ENCODE measurements at places on chromosomes 4 and X. TPM values are rescaled to one million over a fixed set of nuclear protein-coding genes. Genes with fewer than 3 reads are reported as not detected.
A peak's percentile ranks its signal among the peaks of the same experiment; 100 is the strongest.

DNA sequence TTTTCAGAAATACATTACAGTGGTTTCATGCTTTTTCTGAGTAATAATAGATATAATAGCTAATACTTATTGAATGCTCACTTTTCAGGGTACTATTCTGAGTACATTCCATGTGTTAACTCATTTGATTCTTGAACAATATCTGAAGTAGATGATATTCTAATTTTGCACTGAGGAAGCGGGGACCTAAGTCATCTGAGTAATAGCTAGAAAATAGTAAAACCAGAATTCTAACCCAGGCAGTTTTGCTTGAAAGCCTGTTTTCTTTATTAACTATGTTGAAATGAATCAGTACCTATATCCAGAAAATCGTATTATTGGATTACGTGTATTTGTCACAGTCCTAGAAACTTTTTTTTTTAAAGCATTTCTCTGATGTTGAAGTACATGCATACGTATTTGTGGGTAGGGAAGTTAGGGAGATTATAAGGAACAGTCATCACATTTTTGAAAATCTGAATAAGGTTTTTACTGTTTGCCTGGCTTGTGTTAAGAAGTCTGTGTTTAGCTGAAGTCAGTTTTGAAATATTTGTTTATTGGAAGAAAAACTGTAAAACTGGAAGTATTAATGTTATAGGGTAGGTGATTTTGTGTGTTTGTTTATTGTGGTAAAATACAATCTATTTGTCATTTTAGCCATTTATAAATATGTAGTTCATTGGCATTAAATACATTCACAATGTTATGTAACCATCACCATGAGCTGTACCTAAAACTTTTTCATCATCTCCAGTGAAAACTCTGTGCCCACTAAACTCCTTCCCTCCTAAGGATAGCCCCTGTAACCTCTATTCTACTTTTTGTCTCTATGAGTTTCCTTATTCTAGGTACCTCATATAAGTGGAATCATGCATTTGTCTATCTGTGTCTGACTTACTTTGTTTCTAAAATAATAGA lies 55.3 kb downstream of the FIP1L1 start:
- no peak for DNase-seq
- H3K27ac ChIP-seq = no peak overlapping the region
- no peak overlapping the region for H3K4me3 ChIP-seq
- H3K4me1 ChIP-seq = no peaks in the 10 kb centered on the region
- H3K27me3 ChIP-seq = no peaks in the 10 kb centered on the region

The BMX gene
- total RNA-seq = not detected

DNA sequence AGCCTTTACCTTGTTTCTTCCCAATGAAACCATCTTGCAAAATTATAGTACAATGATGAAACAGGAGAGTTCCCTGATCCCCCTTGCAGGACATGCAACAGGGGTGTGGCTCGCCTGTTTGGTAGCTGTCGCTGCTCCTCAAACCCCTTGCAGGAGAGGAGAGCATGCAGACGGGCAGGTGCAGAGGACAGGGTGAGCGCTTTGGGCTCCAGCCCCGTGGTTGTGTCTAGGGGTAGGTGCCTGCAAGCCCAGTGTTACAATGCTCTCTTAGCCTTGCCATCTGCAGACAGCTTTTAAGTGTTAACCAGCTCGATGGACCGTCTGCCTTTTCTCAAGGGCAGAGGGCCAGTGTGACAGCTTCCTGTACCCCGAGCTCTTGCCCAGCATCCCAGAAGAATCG lies 102.0 kb downstream of the TAB3 start:
- no peaks in the 10 kb centered on the region for H3K4me1 ChIP-seq
- no peaks in the 10 kb centered on the region for H3K36me3 ChIP-seq
- peaks cover 43% of the 10 kb centered on the region for H3K27me3 ChIP-seq
- DNase-seq = no peak
- no peak overlapping the region for H3K27ac ChIP-seq

GRCh38 chrX:1629244-1629643 lies 14.4 kb downstream of the ASMT start:
- no peak overlapping the region for H3K27ac ChIP-seq
- DNase-seq = no peak
- peaks cover 22% of the 10 kb centered on the region for H3K27me3 ChIP-seq
- H3K4me1 ChIP-seq = no peaks in the 10 kb centered on the region
- H3K36me3 ChIP-seq = peaks cover 4% of the 10 kb centered on the region
- no peak overlapping the region for H3K4me3 ChIP-seq

The POU4F2 gene
- total RNA-seq = not detected

DNA sequence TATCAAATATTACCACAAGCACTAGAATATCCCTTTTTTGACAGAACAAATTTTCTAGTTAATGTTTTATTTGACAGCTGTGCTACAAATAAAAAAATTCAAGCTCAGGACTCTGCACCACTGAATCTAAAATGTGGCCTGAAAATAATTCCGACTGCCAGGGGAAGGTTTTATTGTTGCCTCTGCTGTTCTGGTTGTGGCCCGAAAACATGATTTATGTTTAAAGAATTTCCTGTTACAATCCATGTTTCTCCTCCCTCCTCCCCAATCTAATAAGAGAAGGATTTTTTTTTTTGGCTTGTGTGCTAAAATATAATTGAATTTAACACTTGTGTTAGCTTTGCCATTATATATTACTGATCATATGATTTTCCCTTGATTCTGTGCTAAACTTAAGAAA lies 227.8 kb downstream of the DCLK2 start:
- no peaks in the 10 kb centered on the region for H3K4me1 ChIP-seq
- H3K27ac ChIP-seq = no peak overlapping the region
- no peaks in the 10 kb centered on the region for H3K27me3 ChIP-seq

GRCh38 chr4:17332478-17332877 lies 179.4 kb downstream of the QDPR start:
- no peak overlapping the region for H3K4me3 ChIP-seq
- H3K36me3 ChIP-seq = peaks cover 5% of the 10 kb centered on the region
- no peak overlapping the region for H3K27ac ChIP-seq

The CFAP299 gene
- total RNA-seq = not detected

- no peak overlapping the region for H3K4me3 ChIP-seq
- no peak overlapping the region for H3K27ac ChIP-seq
- H3K27me3 ChIP-seq = no peaks in the 10 kb centered on the region
- H3K36me3 ChIP-seq = no peaks in the 10 kb centered on the region
- DNase-seq = no peak
Measured at GRCh38 chr4:90113881-90114457, 13.2 kb upstream of the CCSER1 start.

- no peaks in the 10 kb centered on the region for H3K27me3 ChIP-seq
- no peak overlapping the region for H3K27ac ChIP-seq
- no peaks in the 10 kb centered on the region for H3K36me3 ChIP-seq
- no peak for DNase-seq
- no peak overlapping the region for H3K4me3 ChIP-seq
Measured at GRCh38 chrX:148389629-148390028, 110.8 kb upstream of the AFF2 start.

GRCh38 chrX:31658360-31658759 lies 586.5 kb upstream of the FTHL17 start:
- H3K36me3 ChIP-seq = no peaks in the 10 kb centered on the region
- no peak for DNase-seq
- H3K27ac ChIP-seq = no peak overlapping the region
- H3K4me3 ChIP-seq = no peak overlapping the region
- H3K4me1 ChIP-seq = peaks cover 7% of the 10 kb centered on the region
- no peaks in the 10 kb centered on the region for H3K27me3 ChIP-seq

GRCh38 chr4:54961357-54961975 lies 163.9 kb downstream of the KDR start:
- no peak overlapping the region for H3K4me3 ChIP-seq
- H3K27me3 ChIP-seq = peaks cover 11% of the 10 kb centered on the region
- no peaks in the 10 kb centered on the region for H3K4me1 ChIP-seq
- DNase-seq = peak; percentile 12
- H3K27ac ChIP-seq = no peak overlapping the region

The RRAGB gene
- total RNA-seq = 16.5 TPM

- DNase-seq = no peak
- H3K27me3 ChIP-seq = no peaks in the 10 kb centered on the region
- H3K27ac ChIP-seq = no peak overlapping the region
- no peak overlapping the region for H3K4me3 ChIP-seq
- no peaks in the 10 kb centered on the region for H3K36me3 ChIP-seq
Measured at GRCh38 chrX:31323658-31324057, 251.8 kb upstream of the FTHL17 start.

- H3K4me3 ChIP-seq = no peak overlapping the region
- peaks cover 21% of the 10 kb centered on the region for H3K36me3 ChIP-seq
- H3K27me3 ChIP-seq = no peaks in the 10 kb centered on the region
- H3K27ac ChIP-seq = no peak overlapping the region
- H3K4me1 ChIP-seq = no peaks in the 10 kb centered on the region
- DNase-seq = no peak
Measured at GRCh38 chrX:47172549-47172948, 21.1 kb upstream of the UBA1 start.

The GRIA2 gene
- not detected for total RNA-seq

The MUC7 gene
- total RNA-seq = not detected

DNA sequence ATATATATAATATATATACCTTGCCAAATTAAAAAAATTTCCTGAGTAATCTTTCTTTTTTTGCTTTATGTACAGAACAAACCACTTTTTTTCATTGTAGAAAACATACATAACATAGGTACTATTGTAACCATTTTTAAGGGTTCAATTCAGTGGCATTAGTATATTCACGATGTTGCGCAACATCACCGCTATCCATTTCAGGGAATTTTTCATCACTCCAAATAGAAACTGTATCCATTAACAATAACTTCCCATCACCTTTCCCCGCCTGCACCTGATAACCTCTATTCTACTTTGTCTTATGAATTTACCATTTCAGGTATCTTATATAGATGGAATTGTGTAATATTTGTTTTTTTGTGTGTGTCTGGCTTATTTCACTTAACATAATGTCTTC lies 124.7 kb downstream of the MGST2 start:
- no peak for DNase-seq
- no peak overlapping the region for H3K27ac ChIP-seq
- H3K4me3 ChIP-seq = no peak overlapping the region
- no peaks in the 10 kb centered on the region for H3K27me3 ChIP-seq

DNA sequence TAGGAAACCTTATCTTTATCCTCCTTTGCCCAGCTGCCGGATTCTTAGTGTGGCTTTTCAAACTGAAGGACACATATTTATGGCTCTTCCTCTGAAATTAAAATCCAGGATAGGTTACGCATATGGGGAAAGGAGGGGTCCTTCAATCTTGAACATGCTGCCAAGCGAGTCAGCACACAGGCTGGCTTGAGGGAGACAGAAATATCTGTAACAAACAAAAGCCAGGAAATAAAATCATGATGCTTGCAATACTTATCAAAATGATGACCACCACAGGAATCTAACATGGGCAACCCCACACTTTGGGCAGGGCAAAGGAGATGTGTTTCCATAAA lies 196.4 kb upstream of the LDB2 start:
- no peaks in the 10 kb centered on the region for H3K36me3 ChIP-seq
- no peak overlapping the region for H3K4me3 ChIP-seq
- H3K27ac ChIP-seq = no peak overlapping the region
- peaks cover 45% of the 10 kb centered on the region for H3K27me3 ChIP-seq
- no peak for DNase-seq

DNA sequence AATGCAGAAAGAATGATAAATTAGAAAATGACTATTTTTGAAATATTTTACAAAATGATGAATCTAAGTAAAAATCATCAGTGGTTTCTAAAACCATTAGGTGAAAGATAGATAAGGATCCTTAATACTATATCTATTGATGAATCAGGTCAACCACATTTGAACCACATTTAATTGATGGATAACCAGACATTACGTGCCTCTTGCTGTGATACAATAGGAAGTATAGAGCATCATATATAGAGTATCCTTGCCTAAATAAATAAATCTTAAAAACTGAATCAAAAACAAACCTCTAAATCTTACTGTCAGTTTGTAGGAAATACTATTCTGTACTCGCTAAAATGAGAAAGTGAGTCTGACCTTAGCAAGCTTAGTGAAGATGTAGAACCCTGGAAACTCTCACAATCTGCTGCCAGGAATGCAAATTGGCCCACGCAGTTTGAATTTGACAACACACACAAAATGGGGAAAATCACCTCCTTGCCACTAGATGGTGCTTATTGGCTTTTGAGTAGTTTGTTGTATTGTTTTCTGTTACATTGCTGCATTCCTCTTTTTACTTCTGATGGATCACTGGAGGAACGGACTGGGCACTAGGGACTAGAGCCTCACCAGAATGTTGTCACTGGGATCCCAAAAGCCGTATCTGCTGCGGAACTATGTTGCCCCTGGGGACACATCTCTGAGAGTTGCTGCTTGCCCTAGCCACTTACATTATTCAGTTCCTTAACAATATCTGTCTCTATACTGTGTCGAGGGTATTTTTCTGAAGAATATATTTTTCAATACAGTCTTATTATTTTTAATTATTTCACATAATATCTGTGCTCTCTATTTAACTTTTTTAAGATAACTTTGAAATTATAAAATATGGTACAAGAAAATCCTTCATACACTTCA lies 25.4 kb upstream of the SLAIN2 start:
- no peaks in the 10 kb centered on the region for H3K36me3 ChIP-seq
- peak; percentile 11 for DNase-seq
- H3K4me1 ChIP-seq = peaks cover 9% of the 10 kb centered on the region
- H3K27me3 ChIP-seq = no peaks in the 10 kb centered on the region
- H3K27ac ChIP-seq = no peak overlapping the region
- H3K4me3 ChIP-seq = no peak overlapping the region

The TRIML2 gene
- total RNA-seq = not detected

The TFDP3 gene
- total RNA-seq = not detected

- no peaks in the 10 kb centered on the region for H3K36me3 ChIP-seq
- H3K27ac ChIP-seq = no peak overlapping the region
- H3K27me3 ChIP-seq = no peaks in the 10 kb centered on the region
- no peak for DNase-seq
- H3K4me3 ChIP-seq = no peak overlapping the region
- no peaks in the 10 kb centered on the region for H3K4me1 ChIP-seq
Measured at GRCh38 chrX:46882266-46882665, 30.0 kb upstream of the JADE3 start.

DNA sequence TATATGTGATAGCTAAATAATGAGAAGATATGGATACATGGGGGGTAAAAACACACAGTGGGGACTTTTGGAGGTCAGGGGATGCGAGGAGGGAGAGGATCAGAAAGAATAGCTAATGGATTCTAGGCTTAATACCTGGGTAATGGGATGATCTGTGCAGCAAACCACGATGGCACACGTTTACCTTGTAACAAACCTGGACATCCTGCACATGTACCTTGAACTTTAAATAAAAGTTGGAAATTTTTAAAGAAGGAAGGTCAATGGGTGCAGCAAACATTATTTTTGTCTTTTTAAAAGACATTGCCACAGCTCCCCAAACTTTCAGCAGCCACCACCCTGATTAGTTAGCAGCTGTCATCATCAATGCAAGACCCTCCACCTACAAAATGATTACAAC lies 29.7 kb upstream of the UGT2B15 start:
- H3K27me3 ChIP-seq = no peaks in the 10 kb centered on the region
- no peak overlapping the region for H3K27ac ChIP-seq
- H3K4me3 ChIP-seq = no peak overlapping the region

GRCh38 chrX:41289095-41289494 lies 44.9 kb upstream of the DDX3X start:
- no peaks in the 10 kb centered on the region for H3K36me3 ChIP-seq
- H3K4me1 ChIP-seq = no peaks in the 10 kb centered on the region
- H3K4me3 ChIP-seq = no peak overlapping the region
- H3K27ac ChIP-seq = no peak overlapping the region
- H3K27me3 ChIP-seq = no peaks in the 10 kb centered on the region

GRCh38 chrX:63751481-63751880 lies 33.5 kb downstream of the ARHGEF9 start:
- no peak for DNase-seq
- H3K4me3 ChIP-seq = no peak overlapping the region

GRCh38 chr4:52635130-52635529 lies 24.0 kb downstream of the USP46 start:
- no peak overlapping the region for H3K27ac ChIP-seq
- no peaks in the 10 kb centered on the region for H3K27me3 ChIP-seq
- no peak for DNase-seq
- H3K4me3 ChIP-seq = no peak overlapping the region

The RPL34 gene
- 531 TPM for total RNA-seq

The PITX2 gene
- not detected for total RNA-seq

All from Calu3 (cell line).